Motor neuron (in vitro differentiated cells): ENCODE measurements at places on chromosomes 5 and 9. TPM values are rescaled to one million over a fixed set of nuclear protein-coding genes. Genes with fewer than 3 reads are reported as not detected.

The KIF3A gene
- total RNA-seq, result 17.9 and 18.6 TPM in 2 replicates

The HAVCR1 gene
- not detected in 2 replicates for total RNA-seq

The DMRT3 gene
- 0.14 and 0.25 TPM in 2 replicates for total RNA-seq

The SLC6A3 gene
- 0.09 and 0.31 TPM in 2 replicates for total RNA-seq

The FSD1L gene
- total RNA-seq, result 34.4 and 41.1 TPM in 2 replicates

The DDX4 gene
- total RNA-seq, result not detected in 2 replicates

The INSL6 gene
- 1.00 and 1.3 TPM in 2 replicates for total RNA-seq

The FAM151B gene
- 1.7 and 2.1 TPM in 2 replicates for total RNA-seq

The FBXO38 gene
- 38.4 and 39.4 TPM in 2 replicates for total RNA-seq

The TRIO gene
- total RNA-seq, result 90.6 and 92.2 TPM in 2 replicates

The IL9 gene
- not detected in 2 replicates for total RNA-seq

The TPPP gene
- 23.5 and 24.6 TPM in 2 replicates for total RNA-seq

The CD274 gene
- 2.0 and 6.8 TPM in 2 replicates for total RNA-seq

The IFNA2 gene
- not detected in 2 replicates for total RNA-seq

The RASGRF2 gene
- total RNA-seq, result 1.9 and 2.5 TPM in 2 replicates

DNA sequence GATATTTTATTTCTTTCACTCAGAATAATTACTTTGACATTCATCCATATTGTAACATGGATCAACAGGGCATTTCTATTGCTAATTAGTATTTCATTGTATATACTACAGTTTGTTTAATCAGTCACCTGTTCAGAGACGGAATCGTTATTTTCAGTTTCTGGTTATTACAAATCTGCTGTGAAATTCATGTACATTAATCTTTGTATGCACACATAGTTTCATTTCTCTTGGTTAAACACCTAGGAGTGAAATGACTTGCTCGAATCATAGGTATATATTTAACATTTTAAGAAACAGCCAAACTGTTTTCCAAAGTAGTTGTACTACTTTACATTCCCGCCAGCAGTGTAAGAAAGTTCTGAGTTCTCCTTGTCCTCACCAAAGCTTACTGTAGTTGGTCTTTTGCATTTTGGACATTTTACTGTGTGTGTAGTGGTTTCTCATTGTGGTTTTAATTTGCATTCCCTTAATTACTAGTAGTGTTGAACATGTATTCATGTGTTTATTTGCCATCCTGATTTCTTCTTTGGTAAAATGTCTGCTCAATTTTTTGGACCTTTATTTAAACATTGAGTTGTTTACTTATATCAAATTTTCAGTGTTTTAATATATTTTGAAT lies 198.2 kb downstream of the SAXO1 start:
- no peak for ATAC-seq

- ATAC-seq, result peak; percentile 47
These were observed 536 bp upstream of the COMMD10 start for GRCh38 chr5:116084287-116084691.

DNA sequence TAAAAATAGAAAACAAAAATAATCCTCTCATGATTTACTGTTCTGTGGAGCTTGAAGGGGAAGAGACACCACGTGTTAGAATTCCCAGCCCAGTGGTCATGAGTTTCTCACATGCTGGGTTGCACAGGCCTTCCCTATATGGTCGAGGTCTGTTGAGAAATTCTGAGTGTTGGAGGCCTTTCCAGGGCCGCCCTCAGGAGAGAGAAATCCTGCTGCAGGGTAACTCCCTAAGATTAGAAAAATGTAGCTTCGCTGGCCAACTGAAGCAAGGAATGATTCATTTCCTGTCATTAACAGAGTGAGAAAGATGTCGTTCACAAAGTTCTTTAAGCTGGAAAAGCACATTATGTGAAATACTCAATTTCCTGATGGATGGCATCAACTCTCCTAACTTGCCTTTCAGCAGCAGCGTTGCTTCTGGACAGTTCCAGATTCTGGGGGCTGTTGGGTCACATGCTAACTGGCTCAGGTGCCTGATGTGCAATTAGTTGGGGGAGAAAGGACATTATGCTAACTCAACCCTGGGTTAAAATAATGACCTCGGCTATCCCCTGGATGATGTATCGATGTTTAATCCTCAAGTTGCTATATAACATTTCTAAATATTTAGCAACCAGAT lies 104.8 kb upstream of the CD180 start:
- ATAC-seq, result peak; percentile 91

DNA sequence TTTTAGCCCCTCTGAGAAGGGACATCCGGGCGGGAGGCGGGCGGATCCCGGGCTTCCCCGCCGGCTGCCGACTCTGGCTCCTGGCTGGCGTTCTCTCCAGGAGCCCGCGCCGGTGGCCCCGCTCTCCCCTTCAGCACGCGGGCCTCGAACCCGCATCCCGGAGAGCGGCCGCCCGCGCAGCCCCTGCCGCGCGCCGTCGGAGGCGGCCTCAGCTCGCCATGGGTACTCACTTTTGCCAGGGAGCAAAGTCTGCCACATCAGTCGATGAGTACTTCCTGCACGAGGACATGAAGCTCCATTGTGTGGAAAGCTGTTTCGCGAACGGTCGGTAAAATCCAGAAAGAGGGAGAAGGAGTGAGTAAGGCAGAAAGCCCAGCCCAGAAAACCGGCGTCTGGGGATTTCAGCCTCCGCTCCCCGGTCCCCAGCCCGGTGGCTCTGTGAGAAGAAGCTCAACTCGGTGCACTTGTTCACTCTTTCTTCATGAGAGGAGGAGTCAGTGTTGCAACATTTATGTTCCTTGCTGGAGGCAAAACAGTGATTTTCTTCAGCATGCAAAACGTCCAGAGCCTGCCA lies at the start of gene PRLR:
Gene PRLR (minus strand): TSS at position 450 of the 574 bp plus-strand sequence. CDS start 140,867 bp downstream, outside the sequence.
- peak; percentile 59 for ATAC-seq

GRCh38 chr5:111236995-111237394 lies 12.8 kb downstream of the CAMK4 start:
- ATAC-seq, result no peak

DNA sequence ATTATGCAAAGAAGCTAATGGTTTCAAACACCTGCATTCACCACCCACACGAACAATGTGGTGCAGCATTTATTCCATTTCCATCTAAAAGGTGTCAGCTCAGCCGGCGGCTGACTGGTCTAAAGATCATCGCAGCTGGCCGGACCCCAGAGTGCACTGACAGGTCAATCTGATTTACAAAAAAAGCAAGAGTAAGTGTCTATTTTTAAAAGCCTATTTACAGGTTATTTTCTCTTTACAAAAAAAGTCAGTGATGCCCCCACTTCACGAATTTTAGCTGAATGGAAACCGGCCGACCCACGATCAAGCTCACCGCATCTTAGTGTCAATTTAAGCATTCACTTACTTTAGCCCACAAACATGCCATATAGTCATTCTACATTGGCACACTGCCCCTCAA lies 58.3 kb downstream of the SEMA4D start:
- ATAC-seq, result no peak

DNA sequence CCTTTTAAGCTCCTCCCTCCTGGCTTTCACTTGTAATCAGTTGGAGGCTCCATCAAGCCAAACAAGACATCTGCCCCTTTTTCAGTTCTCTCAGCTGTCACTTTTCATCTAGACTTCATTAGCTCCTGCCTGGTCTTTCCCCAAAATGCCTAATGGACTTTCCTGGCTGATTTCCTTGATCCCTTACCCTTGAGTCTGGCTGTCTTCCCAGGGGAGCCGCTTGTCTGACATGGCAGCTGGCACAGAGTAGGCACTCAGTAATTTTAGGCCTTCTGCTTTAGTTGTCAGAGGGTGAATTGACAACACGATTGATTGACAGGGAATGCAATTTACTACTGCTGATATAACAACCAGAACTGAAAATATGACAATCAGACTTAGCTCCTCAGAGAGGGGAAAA lies 2.1 kb downstream of the C9orf153 start:
- ATAC-seq, result no peak

DNA sequence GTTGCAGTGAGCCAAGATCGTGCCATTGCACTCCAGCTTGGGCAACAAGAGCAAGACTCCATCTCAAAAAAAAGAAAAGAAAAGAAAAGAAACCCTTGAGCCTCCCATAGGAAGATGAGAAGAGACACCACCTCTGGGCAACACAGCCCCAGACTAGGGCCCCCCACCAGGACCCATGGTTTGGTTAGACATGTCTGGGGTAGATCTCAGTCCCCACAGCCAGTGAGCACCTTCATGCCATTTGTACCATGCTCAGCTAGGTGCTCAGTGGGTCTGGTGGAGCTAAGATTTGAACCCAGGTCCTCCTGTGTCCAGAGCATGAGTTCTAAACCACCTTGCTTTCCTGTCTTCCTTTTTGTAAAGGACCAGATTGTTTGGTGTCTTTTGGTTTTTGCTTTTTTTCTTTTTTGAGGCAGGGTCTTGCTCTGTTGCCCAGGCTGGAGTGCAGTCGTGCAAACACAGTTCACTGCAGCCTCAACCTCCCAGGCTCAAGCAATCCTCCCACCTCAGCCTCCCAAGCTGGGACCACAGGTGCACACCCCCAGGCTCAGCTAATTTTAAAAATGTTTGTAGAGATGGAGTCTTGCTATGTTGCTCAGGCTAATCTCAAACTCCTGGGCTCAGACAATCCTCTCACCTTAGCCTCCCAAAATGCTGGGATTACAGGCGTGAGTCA lies 11.7 kb downstream of the OLFML2A start:
- ATAC-seq, result no peak

GRCh38 chr5:15966651-15967050 lies 212.9 kb downstream of the MARCHF11 start:
- ATAC-seq, result no peak

GRCh38 chr5:99817796-99818195 lies 717.4 kb upstream of the FAM174A start:
- ATAC-seq, result no peak

GRCh38 chr9:95691435-95691834 lies 174.7 kb upstream of the PTCH1 start:
- ATAC-seq, result no peak

- peak; percentile 56 for ATAC-seq
These were observed 11.6 kb upstream of the RETREG1 start for GRCh38 chr5:16628376-16628775.

DNA sequence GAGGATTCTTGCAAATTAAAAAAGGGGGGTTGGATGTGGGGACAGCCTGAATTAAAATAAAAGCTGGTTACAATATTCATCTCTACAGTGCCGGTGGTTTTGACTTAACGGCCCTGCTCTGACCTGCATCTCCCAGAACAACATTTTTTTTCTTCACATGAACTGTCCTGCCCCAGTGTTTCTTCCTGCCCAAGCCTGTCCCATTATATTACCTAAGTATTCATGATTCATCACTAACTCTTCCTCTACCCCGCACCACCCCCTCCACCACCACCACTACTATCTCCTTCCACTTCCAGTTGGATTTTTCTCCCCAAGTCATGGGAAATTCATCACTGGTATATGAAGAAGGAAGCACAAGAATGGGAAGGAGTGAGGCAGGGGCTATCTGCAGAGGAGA lies 90.1 kb downstream of the ZFAND5 start:
- no peak for ATAC-seq

DNA sequence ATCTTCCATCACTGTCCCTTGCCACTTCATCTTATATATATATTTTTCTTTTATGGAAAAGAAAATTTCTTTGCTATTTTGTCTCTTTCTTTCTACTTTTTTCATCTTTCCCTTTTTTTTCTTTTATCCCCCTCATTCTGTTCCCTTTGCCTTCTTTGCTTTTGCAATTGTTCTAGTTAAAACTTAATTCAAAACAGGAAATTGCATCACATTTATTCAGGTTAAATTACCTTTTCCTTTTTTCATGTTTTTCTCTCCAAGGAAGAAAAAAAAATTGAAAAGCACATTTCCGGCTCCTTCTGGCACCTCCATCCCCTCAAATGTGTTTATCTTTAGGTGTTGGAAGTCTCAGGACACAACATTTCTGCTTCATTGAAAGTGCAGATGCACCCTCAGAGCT lies 176.9 kb downstream of the FGF1 start:
- ATAC-seq, result no peak

DNA sequence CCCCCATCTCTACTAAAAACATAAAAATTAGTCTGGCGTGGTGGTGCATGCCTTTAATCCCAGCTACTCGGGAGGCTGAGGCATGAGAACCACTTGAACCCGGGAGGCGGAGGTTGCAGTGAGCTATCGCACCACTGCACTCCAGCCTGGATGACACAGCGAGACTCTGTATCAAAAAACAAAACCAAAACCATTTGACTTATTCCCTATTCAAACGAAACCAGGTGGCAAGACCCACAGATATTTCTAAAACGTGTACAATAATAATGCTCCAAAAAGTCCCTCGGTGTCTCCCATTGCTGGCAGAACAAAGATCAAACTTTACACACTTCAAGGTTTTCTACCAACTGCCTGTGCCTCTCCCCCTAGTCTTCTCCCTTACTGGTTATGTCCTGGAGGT lies 29.8 kb downstream of the HMGCR start:
- no peak for ATAC-seq

DNA sequence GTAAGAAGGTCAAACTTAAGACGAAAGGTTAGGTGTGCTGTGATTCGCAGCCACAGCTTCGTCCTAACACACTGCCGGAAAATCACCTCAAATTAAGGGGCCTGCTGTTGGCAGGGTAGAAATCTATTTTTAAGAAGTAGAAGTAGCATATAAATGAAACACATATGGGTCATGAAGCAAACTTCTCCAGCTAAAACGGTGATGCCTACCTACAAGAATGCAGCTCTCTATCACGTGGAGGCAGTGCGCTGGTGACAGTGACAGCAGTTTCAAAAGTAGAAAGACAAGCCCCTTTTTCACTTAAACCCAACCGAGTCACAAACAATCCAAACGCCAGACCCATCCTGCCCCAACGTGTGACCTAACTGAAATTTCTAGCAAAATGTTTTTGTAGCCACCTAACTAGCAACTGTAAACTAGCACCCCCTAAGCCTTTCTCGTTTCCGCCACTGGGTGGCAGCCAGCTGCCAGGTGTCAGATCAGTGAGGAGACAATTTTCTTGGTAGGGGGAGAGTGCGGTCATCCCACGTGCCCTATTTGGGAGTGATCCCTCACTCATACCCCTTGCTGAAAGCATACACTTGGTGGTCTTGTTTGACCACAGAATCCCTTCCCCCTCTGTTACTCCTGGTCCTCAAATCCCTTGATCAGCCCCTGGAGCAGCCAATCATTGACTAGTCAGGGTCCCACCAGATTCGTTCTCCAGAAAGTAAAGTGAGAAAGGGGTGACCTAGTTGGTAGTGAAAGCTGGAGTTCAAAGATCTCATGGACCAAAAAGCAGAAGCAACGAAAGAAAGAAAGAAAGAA lies 71.8 kb upstream of the MAMDC2 start:
- ATAC-seq, result peak; percentile 68

GRCh38 chr9:114953046-114953445 lies 22.7 kb upstream of the TNFSF8 start:
- no peak for ATAC-seq

DNA sequence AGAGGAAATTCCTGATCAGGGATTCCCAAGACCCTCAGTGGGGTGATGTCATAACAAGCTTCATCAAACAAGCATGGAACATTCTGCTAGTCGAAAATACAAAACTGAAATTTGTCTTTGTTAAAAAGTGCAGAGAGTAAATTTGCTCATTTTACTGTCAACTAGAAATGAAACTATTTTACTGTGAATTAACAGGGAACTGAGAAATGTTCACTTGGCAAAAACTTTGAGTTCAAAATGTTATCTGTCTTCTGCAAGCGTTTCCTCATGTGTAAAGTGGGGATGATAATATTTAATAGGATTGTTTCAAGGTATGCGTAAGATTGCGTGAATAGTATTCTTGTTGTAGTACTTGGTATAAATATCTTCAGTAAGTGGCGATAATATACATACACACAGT lies 45.4 kb downstream of the ALDH1A1 start:
- no peak for ATAC-seq
